ENCODE measurements at places on chromosomes 4 and X.

- DNase-seq = no peak
These were observed 2143.2 kb upstream of the TENM3 start for GRCh38 chr4:180099957-180100356.

DNA sequence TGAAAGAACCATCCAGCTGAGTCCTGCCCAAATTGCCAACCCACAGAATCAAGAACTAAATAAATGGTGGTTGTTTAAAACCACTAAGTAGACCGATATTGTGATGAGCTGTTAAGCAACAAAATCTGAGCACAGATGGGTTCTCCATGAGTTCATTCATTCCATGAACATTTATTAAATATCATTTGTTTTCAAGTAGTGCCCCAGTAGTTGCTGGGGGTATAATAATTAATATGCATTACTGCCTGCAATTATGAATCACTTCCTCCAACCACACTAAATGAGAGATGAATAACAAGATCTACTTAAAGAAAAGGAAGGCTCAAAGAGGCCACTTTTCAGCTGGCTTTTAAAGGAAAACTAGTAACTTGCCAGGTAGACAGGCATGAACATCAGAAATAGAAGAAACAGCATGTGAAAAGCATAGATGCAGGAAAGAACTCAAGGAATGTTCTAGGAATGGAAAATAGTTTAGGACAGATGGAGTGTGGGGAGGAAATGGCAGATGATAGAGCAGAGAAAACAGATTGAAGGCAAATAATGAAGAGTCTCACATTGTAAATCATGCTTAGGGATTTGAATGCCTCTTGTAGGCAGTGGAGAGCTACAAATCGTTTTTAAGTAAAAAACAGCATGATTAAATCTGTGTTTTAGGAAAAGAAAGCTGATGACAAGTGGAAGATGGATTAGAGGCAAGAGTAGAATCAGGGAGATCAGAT, 641.7 kb upstream of the DIPK2B start:
- DNase-seq = no peak

- no peak for DNase-seq
These were observed 25.2 kb upstream of the PLAC1 start for GRCh38 chrX:134683351-134684005.

DNA sequence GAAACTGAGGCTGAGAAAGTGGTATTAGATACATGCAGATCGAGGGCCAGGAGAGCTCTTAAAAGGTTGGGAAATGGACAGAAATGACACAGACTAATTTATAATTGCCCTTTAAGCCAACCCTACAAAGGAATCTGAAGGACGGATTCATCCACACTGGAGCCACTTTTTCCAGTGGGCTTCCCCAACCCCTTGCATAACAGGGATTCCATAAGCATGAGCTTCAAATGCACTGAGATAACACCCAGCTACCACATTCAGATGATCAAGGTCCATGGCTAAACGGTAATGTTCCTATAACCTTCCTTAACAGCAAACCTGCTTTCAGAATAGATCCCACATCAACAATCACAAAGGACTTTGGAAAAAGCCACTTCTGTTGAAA, 34.2 kb downstream of the PLAC1 start:
- DNase-seq = no peak

DNA sequence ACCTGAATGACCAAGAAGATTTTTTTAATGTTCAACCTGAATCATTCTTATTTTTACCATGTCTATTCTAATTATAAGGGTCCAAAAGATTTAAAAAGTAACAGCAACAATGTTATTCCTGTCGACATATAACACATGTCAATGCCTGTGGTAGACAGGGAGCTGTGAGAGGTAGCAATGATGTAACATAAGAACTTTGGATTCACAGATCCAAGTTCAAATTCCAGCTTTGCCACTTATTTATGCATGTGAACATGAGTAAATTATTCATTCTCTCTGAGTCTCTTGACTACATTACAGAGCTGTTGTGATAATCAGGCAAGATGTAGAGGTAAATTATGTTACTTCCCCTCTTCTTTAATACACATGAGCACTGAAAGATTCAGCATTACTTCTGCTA, 54.5 kb downstream of the KLHL8 start:
- DNase-seq = no peak

- DNase-seq = no peak
These were observed 5.3 kb upstream of the SHISA3 start for GRCh38 chr4:42391981-42392380.

DNA sequence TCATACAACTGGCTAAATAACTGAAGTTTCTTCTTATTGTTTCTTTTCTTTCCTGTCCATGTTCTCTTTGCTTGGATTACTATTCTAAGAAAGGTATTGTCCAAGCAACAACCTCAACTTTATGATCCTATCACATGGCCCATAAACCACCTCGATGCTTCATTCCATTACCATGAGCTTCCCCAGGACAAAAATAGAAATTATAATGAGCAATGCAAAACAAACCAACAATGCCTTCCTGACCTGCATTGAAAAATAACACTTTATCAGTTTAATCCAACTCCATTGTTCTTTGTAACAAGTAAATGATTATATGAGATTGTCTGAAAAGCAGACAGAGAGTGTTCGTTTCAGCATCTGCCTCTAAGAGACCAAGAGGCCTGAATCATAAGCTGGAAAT, 148.8 kb downstream of the HS6ST2 start:
- DNase-seq = no peak

- no peak for DNase-seq
These were observed 5.4 kb downstream of the SEL1L3 start for GRCh38 chr4:25857403-25857802.

DNA sequence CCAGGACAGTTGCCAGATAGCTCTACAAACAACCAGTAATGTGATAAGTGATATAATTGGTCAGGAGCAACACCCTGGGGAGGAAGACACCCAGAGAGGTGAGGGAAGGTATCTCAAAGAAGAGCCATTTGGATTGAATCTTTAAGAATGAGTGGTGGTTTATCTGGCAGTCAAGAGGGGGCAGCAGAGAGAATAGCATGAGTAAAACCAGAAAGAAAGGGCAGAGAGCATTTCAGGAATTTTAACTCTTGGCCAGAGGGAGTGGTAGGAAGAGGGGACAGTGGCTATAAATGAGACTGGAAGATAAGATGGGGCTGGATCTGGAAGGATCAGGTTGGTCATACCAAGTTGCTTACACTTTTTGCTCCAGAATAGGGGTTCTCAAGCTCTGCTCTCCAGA, 5.9 kb upstream of the SEPTIN6 start:
- DNase-seq = no peak

DNA sequence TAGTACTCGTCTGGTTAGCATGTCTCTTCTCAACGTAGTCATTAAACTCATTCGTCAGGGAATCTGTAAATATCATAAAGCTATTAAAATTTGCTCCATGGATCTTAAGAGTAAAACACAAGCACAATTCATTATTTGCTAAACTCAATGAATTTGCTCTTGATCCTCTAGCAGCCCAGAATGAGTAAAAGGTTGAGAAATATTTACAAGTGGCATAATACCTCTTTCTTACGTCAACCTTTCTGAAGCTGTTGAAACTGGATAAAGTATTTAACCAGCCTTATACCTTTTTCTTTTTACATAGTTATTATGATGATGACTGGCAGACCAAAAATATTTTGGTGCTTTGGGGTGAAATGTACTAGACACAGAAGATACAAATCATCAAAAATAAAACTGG, 66.9 kb downstream of the LUZP4 start:
- no peak for DNase-seq

DNA sequence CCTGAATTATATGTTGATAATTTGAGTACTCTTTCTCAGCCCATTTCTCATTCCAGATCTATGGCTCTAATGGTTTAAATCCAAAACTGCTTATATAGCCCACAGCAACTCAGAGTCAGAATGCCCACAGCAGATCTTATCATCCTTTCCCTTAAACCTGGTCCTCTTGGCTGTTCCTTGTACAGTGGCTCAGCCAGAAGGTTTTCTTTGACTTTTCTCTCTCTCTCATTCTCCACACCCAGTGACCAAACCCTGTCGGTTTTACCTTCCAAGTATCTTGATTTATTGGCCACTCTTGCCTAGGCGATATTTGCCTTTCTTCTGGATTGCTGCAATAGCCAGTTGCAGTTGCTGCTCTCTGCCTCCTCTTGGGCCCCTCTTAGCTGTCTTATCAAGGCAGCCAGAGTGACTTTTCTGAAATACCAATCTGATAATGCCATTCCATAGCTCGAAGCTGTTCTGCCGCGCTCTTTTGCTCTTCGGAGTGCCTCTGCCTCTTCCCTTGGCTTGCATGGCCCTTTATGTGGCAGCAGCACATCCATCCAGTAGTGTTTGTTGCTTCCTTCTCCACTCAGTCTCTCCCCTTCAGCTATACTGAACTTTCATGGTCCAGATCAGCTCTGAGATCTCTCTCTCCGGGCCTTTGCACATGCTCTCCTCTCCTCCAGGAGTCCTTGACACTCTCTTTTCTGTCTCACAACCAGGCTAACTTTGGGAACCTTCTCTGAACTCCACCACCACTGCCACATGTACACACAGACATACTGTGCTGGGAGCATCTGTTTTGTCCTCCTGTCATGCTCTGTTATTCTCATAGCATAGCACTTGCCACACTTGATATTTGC, 11.8 kb downstream of the GAB1 start:
- no peak for DNase-seq

DNA sequence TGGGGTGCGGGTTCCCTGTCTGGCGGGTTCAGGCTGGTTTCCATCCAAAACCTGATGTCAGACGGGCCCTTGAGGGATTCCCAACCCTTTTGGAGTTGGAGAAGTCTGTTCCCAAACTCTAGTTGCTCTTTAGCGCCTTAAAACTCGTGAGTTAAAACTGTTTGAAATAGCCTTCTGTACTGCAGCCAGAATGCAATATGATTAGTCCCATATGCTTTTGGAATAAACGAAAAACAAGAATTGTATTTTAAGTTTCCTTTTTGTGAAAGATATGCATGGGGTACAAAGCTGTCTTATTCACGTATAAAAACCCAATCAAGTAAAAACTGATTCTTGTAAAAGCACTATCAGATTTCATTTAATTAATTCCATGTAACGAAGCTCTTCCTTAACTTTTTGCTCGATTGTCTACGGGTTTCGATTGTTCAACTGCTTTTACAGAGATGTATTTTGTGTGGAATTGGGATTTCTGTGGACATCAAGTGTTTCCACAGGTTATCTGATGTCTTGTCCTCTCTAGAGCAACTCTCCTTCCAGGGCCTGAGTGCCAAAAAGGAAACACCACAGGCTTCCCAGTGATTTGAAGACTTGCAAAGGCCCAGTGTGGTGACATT, 49.5 kb downstream of the CLDN34 start:
- DNase-seq = no peak

- DNase-seq = no peak
These were observed 713 bp downstream of the PLXNB3 start for GRCh38 chrX:153764786-153765137.

DNA sequence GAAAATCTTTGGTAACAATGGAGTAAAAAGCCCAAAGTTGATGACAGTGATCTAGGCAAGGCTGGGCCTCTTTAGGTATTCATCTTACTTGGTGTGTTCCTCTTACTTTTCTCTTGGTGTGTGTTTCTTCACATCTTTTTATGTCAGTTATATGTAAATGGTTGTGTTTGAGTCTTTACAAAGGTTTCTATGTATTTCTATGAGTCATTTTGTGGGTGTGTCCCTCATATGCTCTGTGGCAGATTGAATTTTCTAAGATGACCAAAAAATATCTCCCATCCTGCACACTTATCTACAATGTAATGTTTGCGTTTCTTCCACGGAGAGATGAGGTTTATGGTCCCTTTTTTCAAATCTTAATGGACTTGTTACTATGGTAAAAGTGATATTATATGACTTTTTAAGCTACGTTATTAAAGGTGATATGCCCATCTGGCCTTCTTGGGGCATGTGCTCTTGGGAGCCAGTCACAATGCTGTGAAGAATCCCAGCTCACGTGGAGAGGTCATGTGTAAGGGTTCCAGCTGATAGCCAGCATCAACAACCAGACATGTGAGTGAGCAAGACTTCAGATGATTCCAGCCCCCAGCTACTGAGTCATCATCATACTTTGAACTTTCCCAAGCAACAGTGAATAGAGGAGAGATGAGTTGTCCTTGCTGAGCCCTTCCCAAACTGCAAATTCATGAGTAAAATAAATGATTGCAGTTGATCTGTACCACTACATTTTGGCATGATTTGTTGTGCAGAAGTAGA, 126.9 kb downstream of the CBLL2 start:
- DNase-seq = no peak

GRCh38 chrX:45434231-45434630, 233.6 kb upstream of the DIPK2B start:
- no peak for DNase-seq

GRCh38 chr4:83318666-83319065, 16.0 kb downstream of the HPSE start:
- no peak for DNase-seq

- no peak for DNase-seq
These were observed 28.7 kb downstream of the CCNG2 start for GRCh38 chr4:77185686-77186085.

- DNase-seq = no peak
These were observed 23.9 kb upstream of the ANOS1 start for GRCh38 chrX:8755813-8756212.

DNA sequence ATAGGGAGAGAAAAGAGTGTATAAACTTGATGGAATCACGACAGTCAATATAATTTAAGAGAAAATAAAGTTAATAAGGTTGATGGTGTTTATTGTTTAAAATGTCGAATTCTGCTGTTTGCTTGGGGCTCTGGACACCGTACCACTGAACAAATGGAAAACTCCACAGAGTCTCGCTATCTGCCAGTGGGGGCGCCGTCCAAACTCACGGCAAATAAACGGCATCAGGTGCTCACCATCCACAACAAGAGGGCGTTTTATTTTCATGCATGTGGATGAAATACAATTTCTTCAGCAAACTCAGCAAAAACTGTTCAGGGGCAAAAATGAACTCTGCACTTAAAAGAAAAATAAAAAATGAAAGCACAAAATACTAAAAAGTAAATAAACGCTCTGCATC, 46.6 kb upstream of the FAM47C start:
- DNase-seq = no peak
